ENCODE measurements at places on chromosomes 1 and 21.

DNA sequence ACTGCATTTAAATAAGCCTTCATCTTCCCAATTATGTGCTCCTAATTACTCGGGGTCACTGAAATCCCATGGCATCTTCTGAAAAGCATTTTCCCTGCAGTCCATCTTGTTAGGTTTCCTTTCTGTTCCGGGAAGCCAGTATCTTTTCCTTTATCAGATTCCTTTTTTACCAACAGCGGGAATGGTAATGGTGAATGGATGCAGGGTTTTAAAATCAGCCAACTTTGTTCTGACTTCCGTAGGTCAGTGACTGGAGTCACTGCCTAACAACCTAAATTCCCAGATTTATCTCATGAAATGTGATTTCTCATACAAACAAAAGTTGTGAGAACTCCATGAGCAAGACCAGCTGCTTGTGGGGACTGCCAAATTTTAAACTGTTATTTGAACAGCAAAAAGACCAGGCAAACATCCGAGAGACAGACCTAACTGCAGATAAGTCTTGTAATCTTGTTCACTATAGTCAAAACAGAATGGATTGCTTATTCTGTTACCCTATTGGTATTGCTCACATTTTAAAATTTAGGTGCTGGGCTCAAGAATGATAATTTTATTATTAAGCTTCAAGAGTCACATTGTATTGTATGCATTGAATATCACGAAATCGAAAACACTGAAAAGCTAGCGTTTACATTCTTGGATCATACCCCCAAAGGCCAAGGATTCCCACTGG lies 1.2 kb upstream of the RWDD3 start:
- DNase-seq = no peak

DNA sequence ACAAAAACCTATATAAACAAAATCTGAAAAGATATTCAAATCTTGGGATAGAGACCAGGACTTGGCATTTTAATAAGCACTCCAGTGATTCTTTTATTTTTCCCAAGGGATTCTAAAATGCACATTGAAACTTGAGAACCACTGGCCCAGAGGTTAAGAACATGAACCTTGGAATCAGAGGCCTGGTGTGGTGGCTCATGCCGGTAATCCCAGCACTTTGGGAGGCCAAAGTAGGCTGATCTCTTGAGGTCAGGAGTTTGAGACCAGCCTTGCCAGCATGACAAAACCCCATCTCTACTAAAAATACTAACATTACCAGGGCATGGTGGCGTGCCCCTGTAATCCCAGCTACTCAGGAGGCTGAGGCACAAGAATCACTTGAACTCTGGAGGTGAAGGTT lies 12.9 kb upstream of the CEP85 start:
- DNase-seq = no peak

DNA sequence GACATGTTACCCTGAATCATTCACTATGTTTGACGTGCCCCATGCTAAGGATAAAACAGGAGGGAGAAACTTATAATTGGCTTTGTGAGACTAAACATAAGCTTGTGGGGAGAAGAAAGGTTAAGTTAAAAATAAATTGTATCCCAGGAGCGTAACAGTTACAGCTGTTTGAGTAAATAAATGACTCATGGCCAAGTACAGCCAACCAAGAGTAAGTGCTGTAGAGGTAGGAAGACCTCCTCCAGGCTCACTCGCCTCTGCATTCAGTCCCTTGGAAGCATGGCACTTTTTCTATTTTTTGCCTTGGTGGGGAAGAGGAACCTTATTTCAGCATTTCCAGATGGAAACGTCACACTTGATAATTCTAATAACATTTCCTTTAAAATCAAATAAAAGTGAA lies 116.5 kb downstream of the ZP4 start:
- no peak for DNase-seq

GRCh38 chr1:203636291-203636690 lies 9.7 kb downstream of the ATP2B4 start:
- no peak for DNase-seq

- DNase-seq = no peak
Observed at GRCh38 chr21:29261555-29262540, 36.9 kb upstream of the BACH1 start.

GRCh38 chr1:175062339-175062738 lies 5.3 kb upstream of the TNN start:
- DNase-seq = no peak

- no peak for DNase-seq
Observed at GRCh38 chr1:18882486-18882885, 19.9 kb downstream of the ALDH4A1 start.

GRCh38 chr1:32138965-32139364 lies 31.1 kb downstream of the KPNA6 start:
- DNase-seq = no peak

- DNase-seq = no peak
Observed at GRCh38 chr21:38916214-38916964, 110.7 kb downstream of the ETS2 start.

DNA sequence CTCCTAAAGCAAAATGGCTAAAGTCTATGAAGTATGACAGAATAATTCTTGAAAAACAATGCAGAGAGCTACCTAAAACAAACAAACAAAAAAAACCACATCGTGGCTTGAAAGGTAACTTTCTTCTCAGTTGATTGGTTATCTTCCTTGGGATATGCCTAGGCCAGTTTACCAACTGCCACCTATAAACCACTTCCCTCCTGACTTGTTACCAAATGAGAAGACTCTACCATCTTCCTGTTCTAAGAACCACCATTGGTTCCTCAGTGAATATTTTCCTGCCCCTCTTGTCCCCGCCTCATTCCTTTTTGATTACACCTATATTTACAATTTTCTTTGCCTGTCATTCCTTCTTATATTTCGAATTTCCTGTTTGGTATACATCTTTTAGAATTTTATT lies 336.6 kb downstream of the SIPA1L2 start:
- no peak for DNase-seq

DNA sequence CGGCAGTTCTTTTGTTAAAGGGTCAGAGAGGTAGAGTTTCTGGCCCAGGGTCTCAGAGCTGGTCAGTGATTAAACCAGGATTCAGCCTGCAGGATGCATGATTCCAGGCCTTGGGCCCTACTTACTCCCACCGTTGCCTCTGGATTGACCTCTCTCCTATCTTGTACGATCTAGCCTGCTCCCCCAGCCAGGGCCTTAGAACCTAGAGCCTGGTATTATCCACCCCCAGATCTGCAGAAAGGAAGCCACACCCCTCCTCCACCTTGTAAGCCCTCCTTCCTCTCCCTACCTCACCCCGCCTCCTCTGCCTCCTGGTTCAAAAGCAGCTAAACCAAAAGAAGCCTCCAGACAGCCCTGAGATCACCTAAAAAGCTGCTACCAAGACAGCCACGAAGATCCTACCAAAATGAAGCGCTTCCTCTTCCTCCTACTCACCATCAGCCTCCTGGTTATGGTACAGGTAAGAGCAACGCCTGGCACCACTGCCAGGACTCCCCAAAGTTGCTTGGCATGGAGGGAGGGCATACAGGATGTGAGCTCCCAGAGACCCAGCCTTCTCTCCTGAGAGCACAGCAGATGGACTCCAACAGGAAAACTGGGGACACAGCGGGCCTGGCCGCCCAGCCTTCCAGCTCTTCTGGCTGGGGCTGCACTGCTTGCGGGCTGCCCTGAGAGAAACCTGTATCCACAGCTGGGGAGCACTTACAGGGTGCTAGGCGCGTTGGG lies at the start of gene CD52:
TSS of gene CD52 (plus strand) at position 347 of the 726 bp plus-strand sequence. CDS start at position 407, 60 bp downstream.
- peak; percentile 76 for DNase-seq

- no peak for DNase-seq
Observed at GRCh38 chr1:15362737-15363128, 47.0 kb upstream of the EFHD2 start.

DNA sequence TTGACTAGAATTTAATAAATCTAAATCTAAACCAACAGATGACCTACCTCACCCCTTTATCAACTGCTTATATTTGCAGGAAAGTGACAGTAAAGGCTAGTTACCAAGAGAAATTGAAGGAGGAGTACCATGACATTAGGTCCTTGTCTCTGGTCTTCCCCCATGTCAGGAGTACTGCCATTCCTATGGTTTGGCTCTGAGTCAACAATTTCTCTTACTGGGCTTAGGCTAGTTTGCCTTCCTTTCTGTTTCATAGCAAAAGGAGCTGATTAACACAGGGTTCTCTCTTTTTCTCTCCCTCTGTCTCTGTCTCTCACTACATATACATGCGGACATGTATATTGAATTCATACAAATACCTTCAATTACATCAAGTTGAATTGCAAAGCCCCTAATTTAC lies 579.9 kb downstream of the DPYD start:
- DNase-seq = no peak

DNA sequence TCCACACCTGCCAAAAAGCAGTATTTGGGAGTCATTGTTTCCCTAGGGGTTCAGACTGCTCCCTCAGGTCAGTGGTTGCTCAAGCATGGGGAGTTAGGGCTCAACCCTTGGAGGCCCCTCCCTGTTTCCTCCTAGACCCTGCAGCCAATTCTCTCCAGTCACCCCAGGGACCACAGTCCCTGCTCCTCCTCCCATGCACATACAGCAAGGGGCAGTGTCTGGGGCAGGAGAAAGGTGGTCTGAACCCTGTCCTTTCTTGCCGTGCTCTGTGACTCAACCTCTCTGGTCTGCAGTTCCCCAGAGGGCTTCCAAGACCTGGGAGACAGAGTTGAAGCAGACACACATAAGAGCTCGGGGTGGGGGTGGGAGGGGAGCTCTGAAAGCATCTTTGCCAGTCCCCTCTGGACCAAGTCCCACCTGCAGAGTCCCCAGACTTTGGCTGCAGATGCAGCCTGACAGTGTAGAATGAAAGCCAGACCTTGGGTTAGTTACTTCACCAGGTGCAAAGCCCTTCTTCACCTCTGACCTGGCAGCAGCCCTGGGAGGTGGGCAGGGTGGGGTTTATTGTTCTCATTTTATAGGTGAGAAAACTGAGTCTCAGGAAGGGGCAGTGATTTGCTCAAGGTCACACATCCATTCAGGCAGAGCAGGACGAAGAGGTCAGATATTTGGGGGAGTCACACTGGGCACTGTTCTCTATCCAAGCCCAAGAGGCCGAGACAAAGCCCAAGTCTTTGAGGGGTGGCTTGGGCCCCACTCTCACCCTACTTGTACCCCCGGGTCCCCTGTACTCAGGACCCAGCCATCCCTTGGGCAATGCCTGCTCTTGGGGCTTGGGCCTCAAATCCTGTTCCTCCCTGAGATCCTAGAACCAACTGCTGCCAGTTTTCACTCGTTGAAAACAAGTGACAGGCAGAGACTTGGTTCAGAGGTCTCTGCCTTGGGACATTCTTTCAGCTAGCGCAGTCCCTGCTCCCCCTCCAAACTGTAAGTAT lies 748 bp downstream of the PDZK1IP1 start:
- no peak for DNase-seq

GRCh38 chr1:59292562-59292961 lies 4.3 kb upstream of the FGGY start:
- no peak for DNase-seq
